ENCODE measurements at places on chromosomes 4 and X. TPM values are rescaled to one million over a fixed set of nuclear protein-coding genes. Genes with fewer than 3 reads are reported as not detected.

Gene VEGFC
- 30.7 TPM for total RNA-seq

Gene SPANXN3
- not detected for total RNA-seq

Gene NFKB1
- 34.3 TPM for total RNA-seq

Gene LUZP4
- total RNA-seq = not detected

Gene POU4F2
- not detected for total RNA-seq

Gene CTAG1B
- not detected for total RNA-seq

Gene CFP
- total RNA-seq = 14.5 TPM

Gene BMPR1B
- 7.4 TPM for total RNA-seq

Gene PTPN13
- 20.1 TPM for total RNA-seq

Gene FAM236A
- not detected for total RNA-seq

Gene PLXNB3
- 47.8 TPM for total RNA-seq

Gene TXK
- total RNA-seq = 1.6 TPM

Gene ASB9
- 5.4 TPM for total RNA-seq

Gene S100G
- not detected for total RNA-seq

Gene NKX6-1
- total RNA-seq = not detected

Gene FOXR2
- total RNA-seq = not detected

Gene LGI2
- 1.4 TPM for total RNA-seq

Gene TCEAL7
- 3.7 TPM for total RNA-seq

Gene BTK
- total RNA-seq = 1.3 TPM

Gene KLKB1
- total RNA-seq = 0.72 TPM

Gene CSN1S1
- not detected for total RNA-seq

Gene HPSE
- total RNA-seq = 0.44 TPM

Gene DMP1
- not detected for total RNA-seq

Gene SMR3B
- total RNA-seq = not detected

Gene CT45A5
- total RNA-seq = not detected

Gene TMPRSS11B
- not detected for total RNA-seq

Measured in adrenal gland (tissue), 19 donors.